ENCODE measurements at places on chromosomes 5 and 9.

GRCh38 chr5:57410374-57411320 is 72.0 kb downstream of the ACTBL2 start:
- DNase-seq, result no peak

- DNase-seq, result no peak
Observed at GRCh38 chr9:84755380-84755779, 85.9 kb downstream of the NTRK2 start.

- no peak for DNase-seq
Observed at GRCh38 chr9:87530716-87531115, 33.0 kb downstream of the DAPK1 start.

DNA sequence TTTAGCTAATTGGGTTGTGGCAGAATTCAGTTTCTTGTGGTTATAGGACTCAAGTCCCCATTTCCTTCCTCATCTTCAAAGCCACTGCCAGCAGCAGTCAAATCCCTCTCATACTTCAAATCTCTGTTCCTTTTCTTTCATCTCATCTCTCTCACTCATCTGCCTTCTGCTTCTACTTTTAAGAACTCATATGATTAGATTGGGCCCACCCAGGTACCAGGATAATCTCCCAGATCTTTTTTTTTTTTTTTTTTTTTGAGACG is 8.0 kb upstream of the REEP5 start:
- DNase-seq, result no peak

DNA sequence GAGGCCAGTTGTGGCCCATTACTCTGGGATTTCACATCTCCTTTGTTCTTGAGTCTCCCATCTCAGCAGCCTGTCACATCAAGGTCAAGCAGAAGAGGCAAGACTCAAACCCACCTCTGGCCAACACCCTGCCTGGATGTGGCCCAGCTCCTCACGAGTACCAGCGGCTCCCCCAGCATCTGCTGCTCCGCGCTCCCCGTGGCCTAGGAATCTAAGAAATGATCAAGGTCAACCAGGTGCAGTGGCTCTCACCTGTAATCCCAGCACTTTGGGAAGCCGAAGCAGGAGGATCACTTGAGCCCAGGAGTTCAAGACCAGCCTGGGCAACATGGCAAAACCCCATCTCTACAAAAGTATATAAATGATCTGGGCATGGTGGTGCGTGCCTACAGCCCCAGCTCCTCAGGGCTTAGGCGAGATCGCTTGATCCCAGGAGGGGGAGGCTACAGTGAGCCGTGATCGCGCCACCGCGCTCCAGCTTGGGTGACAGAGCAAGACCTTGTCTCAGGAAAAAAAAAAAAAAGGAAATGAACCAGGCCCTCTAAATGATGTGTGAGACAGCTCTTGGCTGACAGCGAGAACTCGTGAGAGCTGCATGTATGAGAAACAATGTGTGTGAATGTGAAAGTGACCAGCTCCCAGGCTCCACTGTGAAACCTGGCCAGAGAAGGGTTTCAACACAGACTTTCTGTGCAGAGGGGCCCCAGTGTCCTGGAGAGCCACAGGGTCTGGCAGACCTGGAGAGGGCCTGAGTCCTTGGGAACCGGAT is 61.6 kb upstream of the ANGPTL2 start:
- DNase-seq, result peak; percentile 61

DNA sequence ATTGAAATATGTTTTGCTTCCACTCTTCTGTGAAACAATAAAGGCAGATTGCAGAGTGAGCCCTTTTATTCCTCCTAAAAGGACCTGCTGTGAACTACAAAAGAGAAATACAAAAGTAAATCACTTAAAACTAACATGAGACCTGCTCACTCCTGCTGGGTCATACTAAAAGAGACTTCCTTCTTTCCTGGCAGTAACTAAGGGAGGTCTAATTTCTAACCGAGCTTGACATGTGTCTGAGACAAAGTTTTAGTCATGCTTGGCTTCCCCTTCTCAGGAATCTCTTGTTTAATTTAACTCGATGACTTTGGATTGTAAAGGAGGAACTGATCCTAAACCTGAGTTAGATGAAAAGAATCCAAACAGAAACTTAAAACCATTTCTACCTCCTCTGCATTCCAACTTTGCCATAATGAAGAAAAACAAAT is 86.4 kb upstream of the CDH6 start:
- no peak for DNase-seq

- no peak for DNase-seq
Observed at GRCh38 chr5:132493821-132494220, 3.2 kb upstream of the IRF1 start.

GRCh38 chr9:133116346-133117231 is 4.5 kb downstream of the RALGDS start:
- peak; percentile 64 for DNase-seq

GRCh38 chr5:156120777-156121176 is 206.2 kb upstream of the SGCD start:
- no peak for DNase-seq

DNA sequence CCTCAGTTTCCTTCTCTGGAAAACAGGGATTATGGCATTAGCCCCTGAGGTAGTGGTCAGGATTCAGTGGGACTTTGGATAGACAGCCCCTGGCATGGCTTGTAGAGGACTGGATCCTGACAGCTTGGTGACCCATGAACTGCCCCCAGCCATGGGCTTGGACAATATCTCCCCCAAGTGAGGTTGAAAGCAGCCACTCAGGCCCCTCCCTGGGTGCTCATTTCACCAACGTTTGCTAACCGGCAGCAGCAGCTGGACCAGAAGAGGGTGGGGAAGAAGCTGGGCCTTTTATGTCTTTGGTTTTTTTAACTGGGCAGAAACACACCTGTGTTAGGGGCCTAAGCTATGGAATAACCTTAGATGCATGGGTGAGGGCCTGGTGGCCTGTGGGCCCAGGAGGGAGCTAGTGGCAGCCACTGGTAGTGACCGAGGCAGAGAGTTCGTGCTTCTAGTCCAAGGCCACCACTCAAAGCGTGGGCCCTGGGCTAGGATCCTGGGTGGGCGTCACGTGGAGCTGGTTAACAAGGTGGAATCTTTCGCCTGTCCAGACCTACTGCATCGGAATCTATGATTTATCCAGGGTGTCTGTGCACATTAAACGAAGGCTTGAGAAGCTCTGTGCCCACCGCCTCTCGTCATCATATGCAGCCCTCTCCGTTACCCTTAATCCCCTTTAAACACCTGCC is 1.9 kb downstream of the SLC2A8 start:
- peak; percentile 56 for DNase-seq

- no peak for DNase-seq
Observed at GRCh38 chr5:59584858-59585846, 308.4 kb downstream of the PDE4D start.

DNA sequence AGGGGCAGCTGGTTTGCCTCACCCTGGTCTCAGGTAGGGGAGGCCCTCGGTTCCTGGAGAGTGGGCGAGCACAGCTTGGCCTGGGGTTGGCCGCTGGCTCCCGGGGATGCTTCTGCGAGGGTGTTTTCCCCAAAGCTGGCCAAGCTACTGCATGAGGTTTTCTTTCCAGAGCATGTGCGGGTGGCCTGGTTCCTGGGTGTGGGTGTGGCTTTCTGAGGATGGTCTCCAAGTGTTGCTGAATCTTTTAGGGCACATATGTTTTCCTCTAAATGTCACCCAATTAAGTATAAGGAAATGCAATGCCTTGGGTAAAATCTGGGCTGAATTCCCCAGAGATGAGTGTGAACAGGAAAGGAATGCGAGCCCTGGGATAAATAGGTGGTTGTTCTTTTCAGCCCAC is 115.8 kb upstream of the ICE1 start:
- no peak for DNase-seq

- no peak for DNase-seq
Observed at GRCh38 chr9:95483431-95483830, 33.3 kb downstream of the PTCH1 start.

GRCh38 chr9:95025213-95026147 is 292.0 kb downstream of the FANCC start:
- peak; percentile 73 for DNase-seq

DNA sequence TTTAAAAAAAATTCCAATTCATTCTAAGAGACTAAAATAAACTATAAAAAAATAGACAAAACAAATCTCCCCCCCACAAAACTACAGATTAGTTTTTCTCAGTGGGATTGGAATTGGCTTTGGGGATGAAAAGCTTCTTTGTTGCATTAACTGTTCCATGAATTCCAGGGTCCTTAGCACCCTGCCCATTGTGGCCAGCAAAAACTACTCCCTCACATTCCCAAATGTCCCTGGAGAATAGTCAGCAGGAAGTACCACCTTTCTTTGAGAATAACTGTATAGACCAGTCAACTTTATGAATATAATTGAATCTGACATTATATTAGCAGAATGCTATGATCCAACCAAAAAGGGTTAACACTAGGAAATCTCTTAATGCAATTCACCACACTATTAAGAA is 147.9 kb downstream of the LPAR1 start:
- no peak for DNase-seq

DNA sequence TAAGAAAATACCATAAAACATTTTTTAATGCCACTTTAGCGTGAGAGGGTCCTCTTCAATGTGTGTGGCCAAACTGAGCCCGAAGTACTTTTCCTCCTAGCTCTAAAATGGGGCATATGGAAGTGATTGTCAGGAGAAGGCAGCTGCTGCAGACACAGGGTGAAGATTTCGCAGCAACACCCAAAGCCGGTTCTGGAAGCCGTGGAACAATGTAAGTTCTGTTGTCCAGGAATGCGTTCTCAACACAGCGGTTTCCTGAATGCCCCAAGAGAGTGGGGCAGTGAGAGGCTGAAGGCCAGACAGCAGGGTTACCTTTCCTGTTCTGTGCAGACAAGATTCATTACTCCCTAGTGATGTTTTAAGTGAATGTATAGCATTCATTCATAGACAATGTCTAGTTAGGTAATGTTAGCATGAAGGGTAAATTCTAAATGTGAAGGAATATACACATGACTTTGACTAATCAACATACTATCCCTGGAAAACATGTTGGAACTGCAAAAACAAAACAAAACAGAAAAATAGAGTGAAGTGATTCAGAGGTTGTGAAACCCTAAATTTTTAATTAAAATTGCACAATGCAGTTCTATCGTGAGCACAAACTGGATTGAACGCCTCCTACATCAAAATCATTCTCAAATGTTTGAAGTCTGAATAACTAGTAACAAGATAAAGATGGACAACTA is 197.0 kb upstream of the SEMA6A start:
- DNase-seq, result no peak

DNA sequence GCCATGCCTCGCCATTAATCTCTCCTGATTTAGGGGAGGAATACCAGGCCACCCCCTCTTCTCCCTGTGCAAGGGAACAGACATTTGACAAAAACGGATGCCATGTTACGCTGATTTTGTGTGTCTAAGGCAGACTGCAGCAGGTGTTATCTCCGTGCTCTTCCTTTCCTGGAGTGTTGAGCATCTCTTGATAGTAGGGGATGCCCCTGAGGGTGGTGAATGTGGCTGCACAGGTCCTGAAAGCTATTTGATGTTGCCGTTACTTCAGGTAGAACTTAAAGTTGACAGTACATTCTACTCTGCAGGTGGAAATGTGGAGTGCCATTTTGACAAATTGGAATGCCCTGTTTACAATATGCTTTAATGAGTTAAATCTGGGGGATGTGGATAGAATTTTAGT is 21.5 kb downstream of the TENT4A start:
- DNase-seq, result no peak

DNA sequence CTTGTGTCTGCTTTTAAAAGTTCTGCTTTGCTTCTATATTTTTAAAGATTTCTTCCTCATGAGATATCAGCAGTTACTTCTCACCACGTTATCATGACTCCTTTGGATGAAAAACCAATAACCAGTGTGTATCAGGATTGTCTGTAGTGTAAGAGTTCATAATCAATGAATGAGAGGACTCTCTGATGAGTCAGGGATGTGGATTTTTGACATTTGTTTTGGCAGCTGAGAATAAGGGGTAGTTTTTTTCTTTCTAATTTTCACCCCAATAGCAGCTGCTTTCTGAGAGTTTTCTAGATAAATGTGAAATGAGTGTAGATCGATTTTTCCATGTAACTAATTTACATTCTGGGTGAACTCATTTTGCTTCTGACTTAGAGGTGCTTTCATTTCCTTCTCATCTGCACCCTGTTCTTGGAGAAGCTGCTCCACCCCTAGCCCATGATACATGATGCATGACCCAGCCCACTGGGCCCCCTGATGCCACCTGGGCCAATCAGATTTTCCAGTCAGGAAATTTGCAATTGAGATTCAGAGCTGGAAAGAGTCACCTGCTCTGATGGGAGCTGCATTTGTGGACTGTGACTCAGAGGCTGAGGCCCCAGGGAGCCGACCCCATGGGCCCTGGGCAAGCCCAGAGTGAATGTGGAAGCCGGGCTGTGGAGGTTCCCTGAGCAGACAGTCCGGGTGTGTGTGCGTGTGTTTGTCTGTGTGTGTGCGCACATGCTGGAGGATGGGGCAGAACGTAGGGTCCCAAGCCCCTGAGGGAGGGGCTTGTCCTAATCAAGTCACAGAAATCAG is 159.3 kb downstream of the RGS3 start:
- DNase-seq, result peak; percentile 49

All from upper lobe of right lung (tissue), 1 donor.